ENCODE measurements at places on chromosomes 6 and 20.

DNA sequence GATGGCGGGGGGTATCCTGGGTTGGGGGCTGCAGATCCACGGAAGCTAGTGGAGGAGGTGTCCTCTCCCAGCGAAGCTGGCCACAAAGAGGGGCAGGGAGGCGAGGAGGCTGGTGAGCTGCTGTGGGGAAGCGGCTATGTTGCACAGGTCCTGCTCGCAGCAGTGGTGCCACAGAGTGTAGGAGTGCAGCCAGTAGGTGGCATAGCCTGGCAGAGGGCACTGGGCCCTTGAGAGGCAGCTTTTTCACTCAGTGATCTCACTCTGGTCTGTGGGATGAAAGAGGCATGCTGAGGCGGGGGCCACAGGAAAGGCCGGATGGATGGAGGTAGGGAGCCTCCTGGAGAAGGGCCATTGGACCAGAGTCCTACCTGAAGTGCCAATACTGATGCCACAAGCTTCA lies 2.9 kb upstream of the LY6G6D start:
- DNase-seq = no peak

GRCh38 chr6:165858586-165858985 lies 195.5 kb upstream of the PDE10A start:
- no peak for DNase-seq

DNA sequence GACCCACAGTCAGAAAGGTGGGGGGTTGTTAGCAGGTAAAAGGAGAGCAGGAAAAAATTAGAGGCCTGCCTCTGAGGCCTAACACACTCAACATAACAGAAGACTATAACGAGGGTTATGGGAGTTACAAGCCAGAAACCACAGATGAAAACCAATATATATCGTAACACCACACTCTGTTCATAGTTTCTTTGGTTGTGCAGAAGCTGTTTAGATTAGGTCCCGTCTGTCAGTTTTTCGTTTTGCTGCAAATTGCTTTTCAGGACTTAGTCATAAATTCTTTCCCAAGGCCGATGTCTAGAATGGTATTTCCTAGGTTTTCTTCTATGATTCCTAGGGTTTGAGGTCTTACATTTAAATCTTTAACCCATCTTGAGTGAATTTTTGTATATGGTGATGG lies 3.7 kb upstream of the MAP3K5 start:
- DNase-seq = no peak

DNA sequence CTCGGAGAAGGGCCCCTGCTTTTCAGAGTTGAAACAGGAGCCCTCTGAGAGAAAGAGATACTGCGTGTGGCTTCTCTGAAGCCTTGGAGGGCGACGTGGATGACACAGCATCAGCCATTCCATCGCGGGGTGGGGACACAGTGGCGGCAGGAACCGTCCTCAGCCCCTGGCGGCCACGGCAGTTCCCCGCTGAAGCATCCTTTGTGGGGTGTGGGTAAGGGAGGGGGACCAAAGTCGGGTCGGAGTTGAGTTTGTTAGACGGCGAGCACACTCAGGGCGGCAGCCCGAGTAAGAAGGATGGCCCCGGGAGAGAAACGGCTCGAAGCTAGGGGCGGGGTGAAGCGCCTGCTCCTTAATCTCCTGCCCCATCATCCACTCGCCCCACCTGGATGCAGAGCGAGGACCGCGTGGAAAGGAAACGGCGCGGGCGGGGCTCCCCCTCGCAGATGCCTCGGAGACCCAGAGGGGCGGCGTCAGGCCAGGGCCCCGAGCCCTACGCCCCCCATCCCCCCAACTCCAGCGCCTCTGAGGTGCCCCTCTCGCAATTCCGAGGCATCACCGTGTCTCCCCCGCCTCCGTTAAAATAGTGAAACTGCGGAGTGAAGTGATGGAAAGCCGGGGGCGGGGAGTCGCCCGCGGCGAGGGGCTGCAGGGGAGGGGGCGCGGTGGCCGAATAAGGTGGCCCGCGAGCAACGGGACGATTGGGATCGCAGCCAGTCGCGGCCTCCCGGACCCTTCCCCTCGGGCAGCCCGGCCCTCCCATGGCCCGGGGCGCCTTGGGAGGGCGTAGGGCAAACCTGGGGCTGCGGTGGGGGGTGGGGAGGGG lies 796 bp upstream of the RREB1 start:
- DNase-seq = no peak

GRCh38 chr6:142883011-142883410 lies 62.0 kb downstream of the HIVEP2 start:
- DNase-seq = no peak

- no peak for DNase-seq
These were observed 11.2 kb downstream of the CCDC167 start for GRCh38 chr6:37488476-37488875.

- no peak for DNase-seq
These were observed 26.2 kb downstream of the TOP1 start for GRCh38 chr20:41054847-41055230.

DNA sequence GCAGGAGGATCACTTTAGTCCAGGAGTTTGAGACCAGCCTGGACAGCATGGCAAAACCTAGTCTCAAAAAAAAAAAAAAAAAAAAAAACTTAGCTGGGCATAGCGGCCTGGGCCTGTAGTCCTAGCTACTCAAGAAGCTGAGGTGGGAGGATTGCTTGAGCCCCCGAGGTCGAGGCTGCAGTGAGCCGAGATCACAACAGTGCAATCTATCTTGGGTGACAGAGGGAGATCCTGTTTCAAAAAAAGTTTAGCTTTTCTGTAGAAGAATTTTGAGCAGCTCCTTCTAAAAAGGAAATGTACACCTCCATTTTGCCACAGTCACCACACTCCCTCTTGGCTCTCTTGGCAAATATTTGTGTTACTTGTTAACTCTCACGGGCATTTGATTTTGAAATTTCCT lies 505.8 kb downstream of the DOK5 start:
- DNase-seq = no peak

DNA sequence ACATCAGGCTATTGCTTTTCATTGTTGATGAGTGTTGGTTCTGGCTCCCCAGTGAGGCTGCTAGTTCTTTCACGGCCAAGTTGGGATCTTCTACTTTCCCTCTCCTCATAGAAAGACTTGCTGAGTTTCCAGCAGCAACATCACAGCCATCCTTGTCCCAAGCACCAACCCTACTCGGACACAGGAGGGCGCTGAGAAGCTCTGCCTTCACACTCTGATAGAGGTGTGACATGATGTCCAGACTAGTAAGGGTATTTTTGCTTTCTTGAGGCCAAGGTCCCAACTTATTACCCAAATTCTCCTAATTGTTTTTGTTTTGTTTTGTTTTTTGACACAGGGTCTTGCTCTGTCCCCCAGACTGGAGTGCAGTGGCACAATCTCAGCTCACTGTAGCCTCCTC lies 3.0 kb upstream of the GCM1 start:
- DNase-seq = no peak

- no peak for DNase-seq
These were observed 25.6 kb downstream of the WRNIP1 start for GRCh38 chr6:2790588-2791449.

DNA sequence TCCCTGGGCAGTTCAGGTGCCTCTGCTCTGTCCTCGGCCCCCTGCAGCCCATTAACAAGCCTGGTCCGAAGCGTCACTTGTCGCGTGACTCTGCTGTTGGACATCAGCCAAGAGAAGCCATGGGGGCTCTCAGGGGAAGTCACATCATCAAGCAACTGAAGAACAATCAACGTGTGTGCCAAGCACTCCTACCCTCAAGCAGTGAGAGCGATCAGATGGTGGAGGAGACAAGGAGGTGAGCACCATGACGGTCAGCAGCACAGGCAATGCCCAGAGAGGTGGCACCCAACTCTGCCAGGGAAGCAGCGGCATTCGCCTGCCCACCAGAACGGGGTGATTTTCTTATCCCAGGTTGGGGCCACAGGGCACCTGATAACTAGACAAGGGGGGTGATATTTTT lies 132.7 kb downstream of the AGPAT4 start:
- no peak for DNase-seq

- DNase-seq = no peak
These were observed 23.6 kb downstream of the FOXO3 start for GRCh38 chr6:108584323-108584722.

- DNase-seq = no peak
These were observed 55.6 kb upstream of the BEND6 start for GRCh38 chr6:56899311-56899710.

DNA sequence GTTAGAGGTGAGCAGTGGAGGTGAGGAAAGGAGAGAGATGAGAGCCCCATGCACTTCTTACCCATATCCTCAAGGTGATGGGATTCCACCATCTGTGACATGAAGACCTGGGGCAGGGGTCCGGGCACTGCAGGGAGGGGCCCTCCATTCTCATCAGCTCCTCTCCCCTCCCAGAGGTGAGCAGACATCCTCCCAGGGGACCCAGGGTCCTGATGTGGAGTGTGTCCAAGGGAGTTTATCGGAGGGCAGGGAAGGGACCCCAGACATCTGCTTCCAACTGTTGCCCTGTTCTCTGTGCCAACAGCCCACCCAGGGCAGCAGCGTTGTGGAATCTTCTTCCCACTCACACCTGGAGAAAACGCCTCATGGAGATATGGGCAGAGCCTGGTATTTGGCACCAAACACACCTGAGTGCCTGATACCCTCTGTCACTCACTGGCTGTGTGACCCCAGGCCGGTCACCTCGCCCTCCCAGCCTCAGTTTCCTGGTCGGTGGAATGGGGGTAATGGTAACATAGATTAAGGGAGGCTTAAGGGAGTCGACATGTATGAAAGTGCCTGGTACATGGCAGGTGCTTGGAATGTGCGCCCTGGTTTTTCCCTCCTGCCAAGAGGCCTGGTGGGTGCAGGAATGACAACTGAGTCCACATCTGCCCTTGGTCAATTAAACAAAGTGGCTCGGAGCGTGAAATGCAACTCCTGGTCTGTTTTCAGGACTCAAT lies 227.9 kb downstream of the PREX1 start:
- DNase-seq = no peak

DNA sequence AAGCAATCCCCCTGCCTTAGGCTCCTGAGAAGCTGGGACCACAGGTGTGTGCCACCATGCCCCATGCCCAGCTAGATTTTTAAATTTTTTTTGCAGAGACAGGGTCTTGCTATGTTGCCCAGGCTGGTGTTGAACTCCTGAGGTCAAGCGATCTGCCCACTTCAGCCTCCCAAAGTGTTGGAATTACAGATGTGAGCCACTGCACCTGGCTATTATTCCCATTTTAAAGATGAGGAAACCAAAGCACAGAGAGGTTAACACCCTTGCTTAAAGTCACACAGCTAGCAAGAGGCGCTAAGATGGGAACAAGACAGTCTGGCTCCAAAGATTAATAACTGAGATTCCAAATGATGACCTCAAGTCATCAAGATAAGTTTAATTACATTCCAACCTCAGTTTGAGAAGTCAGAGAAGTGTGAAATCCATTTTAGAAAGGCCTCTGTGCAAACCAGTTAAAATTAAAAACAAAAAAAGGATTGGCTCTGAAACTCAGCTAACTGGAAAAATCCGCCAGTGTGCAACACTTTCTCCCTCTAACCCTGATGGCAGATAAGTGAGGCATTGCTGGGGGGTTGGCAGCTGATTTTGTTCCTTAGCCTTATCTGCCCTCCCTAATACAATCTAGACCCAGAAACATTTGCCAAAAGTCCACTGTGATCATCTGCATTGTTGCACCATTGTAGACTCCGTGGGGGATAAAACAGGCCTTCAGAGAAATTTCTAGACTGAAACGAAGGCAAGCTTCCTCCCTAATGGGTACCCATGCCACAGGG lies 55.5 kb downstream of the CPNE5 start:
- DNase-seq = no peak
